SK-N-DZ (cell line): ENCODE measurements at places on chromosomes 6 and 20.

DNA sequence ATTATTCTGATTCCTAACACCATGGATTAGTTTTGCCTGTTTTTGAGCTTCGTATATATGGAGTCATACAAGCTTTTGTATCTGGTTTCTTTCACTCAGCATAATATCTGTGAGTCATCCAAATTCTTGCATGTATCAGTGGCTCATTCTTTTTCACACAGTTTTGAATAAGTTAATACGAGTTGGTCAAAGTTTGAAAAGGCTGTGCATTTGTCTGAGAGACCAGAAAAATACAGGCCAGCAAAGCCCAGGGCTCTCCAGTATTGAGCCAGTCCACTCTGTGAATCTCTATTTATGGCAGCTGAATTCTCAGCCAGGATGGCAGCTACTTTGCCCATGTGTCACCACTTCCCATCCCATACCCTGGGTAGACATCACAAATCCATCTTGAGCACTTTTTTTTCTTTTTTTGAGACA, 7.2 kb upstream of the CHMP4B start:
- DNase-seq: no peak

GRCh38 chr6:63516186-63516944, 55.9 kb upstream of the LOC128125822 start:
- no peak for DNase-seq

- DNase-seq: no peak
These were observed 92.9 kb downstream of the TFAP2C start for GRCh38 chr20:56722042-56722441.

DNA sequence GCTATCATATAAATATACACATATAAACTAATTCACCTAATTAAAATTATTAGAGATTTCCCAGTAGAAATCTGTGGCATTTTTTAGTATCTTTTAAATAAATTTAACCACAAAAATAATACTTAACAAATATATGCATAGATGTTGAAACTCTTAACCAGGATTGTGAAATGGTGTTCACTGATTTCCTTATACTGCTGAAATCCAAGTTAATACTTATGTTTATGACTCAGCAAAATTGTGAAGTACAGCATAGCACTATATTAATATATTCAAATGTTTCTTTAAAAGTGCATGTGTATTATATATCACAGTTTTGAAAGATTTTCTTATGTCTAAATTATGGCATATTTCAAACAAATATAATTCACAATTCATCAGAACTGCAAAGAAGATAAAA, 328.2 kb upstream of the MANEA start:
- no peak for DNase-seq

DNA sequence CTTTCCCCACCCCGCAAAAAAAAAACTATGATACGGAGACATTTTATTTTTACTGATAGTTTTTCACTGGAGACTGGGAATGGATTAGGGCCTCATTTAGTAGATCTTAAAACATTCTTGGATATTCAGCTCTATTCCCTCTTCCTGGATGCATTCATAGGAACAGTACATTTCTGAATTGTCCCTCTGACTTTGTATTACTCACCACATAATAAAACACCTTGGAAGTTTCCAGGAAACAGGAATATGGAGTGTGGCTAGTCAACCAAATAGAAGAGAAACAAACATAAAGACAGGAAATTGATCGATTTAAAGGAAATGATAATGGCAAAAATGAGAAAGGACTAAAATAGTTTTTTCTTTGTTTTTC, 147.7 kb downstream of the GPX5 start:
- no peak for DNase-seq

DNA sequence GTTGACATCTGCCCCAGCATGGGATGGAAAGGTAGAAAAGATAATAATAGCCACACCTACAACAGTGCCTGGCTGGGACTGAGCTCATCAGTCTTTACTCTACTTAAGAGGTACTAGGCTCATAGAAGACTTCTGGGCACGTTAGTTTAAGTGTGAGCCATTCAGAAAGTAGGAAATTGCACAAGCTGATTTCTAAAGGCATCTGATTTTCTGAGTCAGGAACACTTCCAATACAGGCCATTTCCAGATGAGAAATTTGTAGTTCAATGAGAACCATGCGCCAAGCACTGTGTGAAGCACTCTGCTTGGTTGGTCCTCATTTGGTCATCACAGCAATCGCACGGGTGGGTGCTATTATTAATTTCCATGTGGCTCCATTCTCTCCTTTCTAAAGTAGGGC, 42.3 kb downstream of the MOCS1 start:
- no peak for DNase-seq

- no peak for DNase-seq
These were observed 11.1 kb upstream of the SLC22A23 start for GRCh38 chr6:3467996-3468395.

GRCh38 chr6:132780770-132781371, 17.6 kb downstream of the SLC18B1 start:
- no peak for DNase-seq

DNA sequence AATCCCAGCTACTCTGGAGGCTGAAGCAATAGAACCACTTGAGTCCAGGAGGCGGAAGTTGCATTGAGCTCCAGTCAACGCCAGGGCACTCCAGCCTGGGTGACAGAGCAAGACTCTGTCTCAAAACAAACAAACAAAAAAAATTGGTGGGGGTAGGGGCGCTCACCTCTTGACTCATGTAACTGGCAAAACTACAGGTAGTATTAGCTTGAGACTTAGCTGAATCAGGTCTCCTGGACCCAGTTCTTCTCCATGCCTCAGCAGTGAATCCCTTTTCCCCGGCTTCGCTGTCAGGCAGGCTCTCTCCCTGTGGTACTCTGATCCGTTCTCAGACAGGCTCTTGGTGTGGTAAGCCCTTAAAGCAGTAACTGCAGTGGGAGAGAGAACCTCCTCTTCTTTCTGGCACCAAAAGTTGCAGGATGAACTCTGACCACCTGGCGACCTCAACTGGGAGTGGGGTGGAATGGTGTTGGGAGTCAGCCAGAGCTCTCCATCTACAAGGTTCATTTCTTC, 12.9 kb downstream of the SLC9A8 start:
- DNase-seq: no peak

GRCh38 chr6:125365230-125365629, 63.5 kb upstream of the HDDC2 start:
- no peak for DNase-seq

DNA sequence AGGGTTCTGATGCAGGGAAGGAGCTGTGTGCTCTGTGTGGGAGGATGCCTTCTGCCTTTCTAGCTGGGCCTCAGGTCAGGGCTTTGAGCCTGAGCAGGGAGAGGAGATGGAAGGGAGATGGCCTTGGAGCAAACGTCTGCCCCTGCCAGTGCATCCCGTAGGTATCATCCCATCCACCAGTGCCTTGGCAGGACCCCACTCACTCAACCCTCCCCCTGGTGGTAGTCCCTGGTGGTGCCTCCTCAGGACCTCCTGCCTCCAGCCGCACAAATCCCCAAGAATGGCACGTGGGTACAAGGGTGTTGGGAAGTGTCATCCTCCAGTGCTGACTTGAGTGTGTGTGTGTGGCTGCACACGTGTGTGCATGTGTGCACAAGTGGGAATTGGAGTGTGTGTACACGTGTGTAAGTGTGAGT, 23.1 kb upstream of the MICB start:
- DNase-seq: no peak

DNA sequence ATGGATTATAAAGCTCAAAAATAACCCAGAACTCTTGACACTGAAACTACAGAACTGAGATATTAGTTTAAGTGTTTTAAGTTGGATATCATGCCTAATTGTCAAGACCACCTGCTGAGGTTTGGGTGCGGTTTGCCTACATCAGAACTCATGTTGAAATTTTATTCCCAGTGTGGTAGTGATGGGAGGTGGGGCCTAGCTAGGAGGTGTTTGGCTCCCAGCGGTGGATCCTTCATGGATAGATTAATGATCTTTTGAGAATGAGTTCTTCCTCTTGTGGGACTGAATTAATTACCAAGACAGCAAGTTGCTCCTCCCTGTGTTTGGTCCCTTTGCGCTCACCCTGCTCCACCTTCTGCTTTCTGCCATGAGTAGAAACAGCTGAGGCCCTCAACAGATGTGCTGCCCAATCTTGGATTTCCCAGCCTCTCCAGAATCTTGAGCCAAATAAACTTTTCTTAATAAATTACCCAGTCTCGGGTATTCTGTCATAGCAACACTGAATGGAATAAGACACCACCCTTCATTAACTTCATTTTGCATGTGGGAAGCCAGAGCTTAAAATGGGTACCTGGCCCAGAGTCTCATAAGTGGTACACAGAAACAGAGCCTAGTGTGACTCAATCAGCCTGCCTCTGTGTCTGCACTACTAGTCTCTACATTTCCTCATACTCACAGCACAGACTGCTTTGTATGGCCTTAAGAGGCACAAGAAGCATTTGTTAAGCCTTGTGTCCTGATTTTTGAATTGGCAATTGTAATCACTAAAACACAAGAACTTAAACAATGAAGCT, 158.4 kb downstream of the IBTK start:
- DNase-seq: no peak

- DNase-seq: no peak
These were observed 12.8 kb downstream of the PRDM13 start for GRCh38 chr6:99619409-99619762.

DNA sequence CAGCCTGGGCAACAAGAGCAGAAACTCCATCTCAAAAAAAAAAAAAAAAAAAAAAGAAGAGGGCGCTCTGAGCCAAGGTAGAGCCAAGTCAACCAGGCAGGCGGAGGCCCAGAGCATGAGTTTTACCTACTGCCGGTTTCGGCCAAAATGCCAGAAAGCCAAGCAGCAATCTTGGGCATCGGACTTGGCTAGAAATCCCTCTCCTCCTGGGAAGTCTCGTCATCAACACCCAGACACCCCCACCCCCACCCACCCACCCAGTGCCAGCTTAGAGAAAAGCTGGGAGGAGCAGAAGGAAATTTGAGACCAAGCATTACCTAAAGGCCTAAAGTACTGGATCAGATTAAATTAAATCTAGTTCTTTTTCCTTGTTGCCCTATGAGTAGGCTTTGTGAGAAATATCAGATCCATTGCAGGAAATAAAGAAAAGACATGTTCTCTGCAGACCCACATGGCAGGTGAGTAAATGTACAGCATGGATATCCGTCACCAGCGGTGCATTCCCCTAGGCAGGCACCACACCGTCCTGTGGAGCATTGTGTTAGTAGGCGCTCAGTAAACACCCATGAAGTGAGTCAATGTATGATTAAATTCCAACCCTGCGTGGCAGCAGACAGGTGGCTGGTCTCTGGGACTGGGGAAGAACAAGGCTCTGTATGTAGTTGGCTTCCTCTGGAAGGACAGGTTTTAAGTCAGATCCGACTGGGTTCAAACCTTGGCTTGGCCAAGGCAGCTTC, 21.0 kb downstream of the RIPOR3 start:
- no peak for DNase-seq

- no peak for DNase-seq
These were observed 636 bp upstream of the SSR1 start for GRCh38 chr6:7313505-7314165.

GRCh38 chr6:82507112-82507511, 143.5 kb downstream of the TPBG start:
- no peak for DNase-seq

DNA sequence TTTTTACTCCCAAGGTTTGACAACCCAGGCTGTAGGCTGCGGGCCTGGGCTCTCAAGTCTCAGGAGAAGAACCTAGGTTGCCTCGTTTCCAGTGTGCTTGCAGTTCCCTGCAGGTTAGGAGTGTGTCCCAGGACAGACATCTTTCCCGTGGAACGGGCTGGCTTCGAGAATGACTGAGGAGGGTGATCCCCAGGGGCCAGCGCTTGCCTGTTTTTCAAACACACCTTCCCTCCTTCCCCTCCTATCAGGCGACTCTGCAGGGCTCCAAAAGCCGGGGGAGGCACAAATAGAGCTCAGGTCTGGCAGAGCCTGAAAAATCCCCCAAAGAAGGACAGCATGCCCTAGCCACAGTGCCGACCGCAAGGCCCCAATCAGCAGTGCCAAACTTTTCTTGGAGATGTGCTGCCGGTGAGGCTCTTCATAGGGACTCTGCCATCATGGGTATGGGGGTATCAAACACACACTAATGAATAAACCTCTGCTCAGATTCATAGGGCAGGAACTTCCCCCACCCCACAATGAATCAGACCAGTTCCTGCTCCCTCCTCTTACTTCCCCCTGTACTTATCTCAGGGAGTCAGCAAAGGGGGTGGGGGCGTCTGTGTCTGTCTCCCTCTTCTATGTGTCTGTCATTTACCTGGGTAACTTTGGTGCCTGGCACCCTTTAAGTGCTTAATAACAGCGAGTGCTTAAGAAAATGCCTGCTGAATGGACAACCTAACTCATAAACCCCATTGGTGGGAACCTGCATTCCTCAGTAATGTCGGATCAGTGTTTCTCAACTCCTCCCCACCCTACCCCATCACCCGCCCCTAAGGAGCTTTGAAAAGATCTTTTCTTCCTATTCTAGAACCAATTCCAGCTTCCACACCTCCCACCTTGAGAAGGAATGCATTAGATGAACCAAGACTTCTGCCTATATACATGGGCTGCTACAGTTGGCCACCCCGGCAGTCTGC, 1.6 kb downstream of the KCNG1 start:
- no peak for DNase-seq

- DNase-seq: no peak
These were observed 97.5 kb downstream of the AIG1 start for GRCh38 chr6:143158113-143158581.
